ENCODE measurements at places on chromosomes 12 and 14. TPM values are rescaled to one million over a fixed set of nuclear protein-coding genes. Genes with fewer than 3 reads are reported as not detected.

POTEG gene
- total RNA-seq, result not detected

SLC7A7 gene
- 15.3 TPM for total RNA-seq

TNFAIP2 gene
- 414 TPM for total RNA-seq

GALNT8 gene
- not detected for total RNA-seq

KRT85 gene
- not detected for total RNA-seq

SOAT2 gene
- total RNA-seq, result 0.18 TPM

SMARCD1 gene
- total RNA-seq, result 64.7 TPM

KRT80 gene
- total RNA-seq, result 58.1 TPM

GOLGA3 gene
- 24.4 TPM for total RNA-seq

SLC35F4 gene
- total RNA-seq, result not detected

C12orf54 gene
- total RNA-seq, result not detected

PA2G4 gene
- total RNA-seq, result 303 TPM

CLEC12A gene
- total RNA-seq, result not detected

COX8C gene
- total RNA-seq, result not detected

PLEKHG7 gene
- total RNA-seq, result 0.06 TPM

ALX1 gene
- total RNA-seq, result 6.7 TPM

Measured in A549 treated with CORT108297 at 1 μM for 4 hours (cell line).